ENCODE measurements at places on chromosomes 5 and 9.

GRCh38 chr9:90915693-90916092, 114.1 kb downstream of the SYK start:
- peak; percentile 58 for DNase-seq

DNA sequence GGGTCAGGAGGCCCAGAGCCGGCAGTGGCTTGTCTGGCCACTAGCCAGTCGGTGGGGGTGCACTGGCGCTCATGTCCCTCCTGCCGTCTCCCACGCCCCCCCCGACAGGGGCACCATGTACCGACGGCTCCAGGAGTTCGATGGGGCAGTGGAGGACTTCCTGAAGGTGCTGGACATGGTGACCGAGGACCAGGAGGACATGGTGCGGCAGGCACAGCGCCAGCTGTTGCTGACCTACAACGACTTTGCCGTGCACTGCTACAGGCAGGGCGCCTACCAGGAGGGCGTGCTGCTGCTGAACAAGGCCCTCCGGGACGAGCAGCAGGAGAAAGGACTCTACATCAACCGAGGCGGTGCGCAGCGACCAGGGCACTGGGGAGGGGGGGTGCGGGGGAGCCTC, 8.1 kb downstream of the TTC16 start:
- DNase-seq = no peak

- DNase-seq = no peak
These were observed 226.1 kb downstream of the NR3C1 start for GRCh38 chr5:143177263-143177983.

- no peak for DNase-seq
These were observed 462.2 kb downstream of the DIRAS2 start for GRCh38 chr9:90180381-90180780.

- no peak for DNase-seq
These were observed 68.9 kb upstream of the SH3PXD2B start for GRCh38 chr5:172523146-172523745.

- no peak for DNase-seq
These were observed 329.9 kb downstream of the MSX2 start for GRCh38 chr5:175054243-175054642.

GRCh38 chr5:123819833-123820232, 307.9 kb downstream of the CSNK1G3 start:
- no peak for DNase-seq

- no peak for DNase-seq
These were observed 115.5 kb upstream of the ACTBL2 start for GRCh38 chr5:57598097-57598496.

DNA sequence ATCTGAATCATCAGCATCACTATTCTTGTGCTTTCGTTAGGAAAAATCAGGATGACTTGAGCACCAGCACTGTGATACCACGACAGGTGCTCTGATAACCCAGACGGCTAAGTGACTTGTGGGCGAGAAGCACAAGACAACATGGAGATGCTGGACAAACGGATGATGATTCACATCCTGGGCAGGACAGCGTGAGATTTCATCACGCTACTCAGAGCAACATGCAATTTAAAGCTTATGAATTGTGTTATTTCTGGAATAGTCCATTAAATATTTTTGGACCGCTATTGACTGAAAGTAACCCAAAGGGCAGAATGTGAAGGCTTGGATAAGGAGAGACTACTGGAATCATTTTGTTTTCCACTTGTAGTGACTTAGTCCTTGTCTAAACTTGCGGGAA, 114.8 kb upstream of the DAPK1 start:
- no peak for DNase-seq

- peak; percentile 87 for DNase-seq
These were observed 69.1 kb downstream of the ARRDC3 start for GRCh38 chr5:91313757-91314673.

- peak; percentile 26 for DNase-seq
These were observed 111.9 kb downstream of the SUSD1 start for GRCh38 chr9:112063151-112063550.

DNA sequence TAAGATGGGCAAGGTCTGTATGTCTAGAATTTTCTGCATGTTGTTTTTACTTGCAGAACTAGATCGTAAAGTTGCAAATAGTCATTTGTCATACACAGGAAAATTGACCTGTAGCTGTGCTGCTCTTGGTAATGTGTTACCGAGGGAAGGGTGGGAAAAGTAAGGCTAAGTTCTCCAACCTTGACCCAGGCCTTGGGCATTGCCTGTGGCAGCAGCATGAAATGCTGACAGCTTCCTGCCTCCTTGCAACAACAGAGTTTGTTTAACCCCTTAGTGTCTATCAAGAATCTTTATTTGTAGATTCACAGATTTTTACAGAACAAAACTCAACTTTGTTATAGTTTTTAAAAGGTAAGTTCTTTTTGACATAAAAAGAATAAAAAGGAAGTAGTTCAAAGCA, 48.3 kb downstream of the ERCC6L2 start:
- DNase-seq = no peak

DNA sequence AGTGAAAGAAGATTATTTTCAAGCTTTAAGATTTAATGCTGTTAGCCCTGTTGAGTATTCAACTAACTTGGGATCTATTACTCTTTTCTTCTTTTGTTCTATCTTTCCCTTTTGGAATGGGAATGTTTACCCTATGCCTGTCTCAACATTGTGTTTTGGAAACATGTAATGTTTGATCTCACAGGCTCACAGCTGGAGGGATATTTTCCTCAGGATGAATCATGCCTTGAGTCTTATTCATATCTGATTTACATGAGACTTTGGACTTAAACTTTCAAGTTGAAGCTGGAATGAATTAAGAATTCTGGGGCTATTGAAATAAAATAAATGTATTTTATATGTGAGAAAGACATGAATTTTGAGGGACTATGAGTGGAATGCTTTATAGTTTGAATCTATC, 607.8 kb upstream of the PTGER4 start:
- DNase-seq = no peak

- peak; percentile 9 for DNase-seq
These were observed 731 bp downstream of the PRR16 start for GRCh38 chr5:120464627-120465435.

GRCh38 chr9:6632516-6633183, 12.9 kb downstream of the GLDC start:
- DNase-seq = no peak

- DNase-seq = no peak
These were observed 471.8 kb downstream of the KDM4C start for GRCh38 chr9:7229571-7229970.

DNA sequence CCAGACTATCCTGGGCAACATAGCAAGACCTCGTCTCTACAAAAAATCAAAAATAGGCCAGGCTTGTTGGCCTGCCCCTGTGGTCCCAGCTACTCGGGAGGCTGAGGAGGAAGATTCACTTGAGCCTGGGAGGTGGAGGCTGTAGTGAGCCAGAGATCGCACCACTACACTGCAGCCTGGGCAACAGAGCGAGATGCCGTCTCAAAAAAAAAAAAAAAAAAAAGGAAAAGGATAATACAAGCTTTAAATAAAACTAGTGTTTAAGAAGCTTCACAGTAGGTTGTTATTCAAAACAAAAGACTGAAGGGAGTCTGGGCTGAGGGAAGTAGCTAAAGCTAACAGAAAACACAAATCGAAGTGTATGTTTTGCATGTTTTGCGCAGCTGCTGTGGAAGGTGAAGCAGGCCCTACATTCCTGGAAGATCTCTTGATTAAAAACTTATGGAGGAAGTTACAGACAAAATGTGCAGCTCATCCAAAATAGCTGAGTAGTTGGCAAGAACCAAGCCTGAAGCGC, 581 bp upstream of the C9orf40 start:
- peak; percentile 25 for DNase-seq

DNA sequence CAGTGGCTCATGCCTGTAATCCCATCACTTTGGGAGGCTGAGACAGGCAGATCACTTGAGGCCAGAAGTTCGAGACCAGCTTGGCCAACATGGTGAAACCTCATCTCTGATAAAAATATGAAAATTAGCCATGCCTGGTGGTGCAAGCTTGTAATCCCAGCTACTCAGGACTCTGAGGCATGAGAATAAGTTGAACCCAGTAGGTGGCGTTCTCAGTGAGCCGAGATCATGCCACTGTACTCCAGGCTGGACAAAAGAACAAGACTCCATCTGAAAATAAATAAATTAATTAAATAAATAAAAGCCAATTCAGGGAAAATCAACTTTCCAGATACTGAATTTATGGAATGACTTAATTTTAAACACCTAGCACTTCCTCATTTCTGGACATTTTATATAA, 1722.1 kb downstream of the MAT2B start:
- DNase-seq = no peak

- no peak for DNase-seq
These were observed 79.8 kb upstream of the LMX1B start for GRCh38 chr9:126533926-126534310.

- DNase-seq = no peak
These were observed 54.8 kb upstream of the RASGRF2 start for GRCh38 chr5:80905405-80905804.

GRCh38 chr5:10475931-10476676, 34.4 kb downstream of the ROPN1L start:
- no peak for DNase-seq

DNA sequence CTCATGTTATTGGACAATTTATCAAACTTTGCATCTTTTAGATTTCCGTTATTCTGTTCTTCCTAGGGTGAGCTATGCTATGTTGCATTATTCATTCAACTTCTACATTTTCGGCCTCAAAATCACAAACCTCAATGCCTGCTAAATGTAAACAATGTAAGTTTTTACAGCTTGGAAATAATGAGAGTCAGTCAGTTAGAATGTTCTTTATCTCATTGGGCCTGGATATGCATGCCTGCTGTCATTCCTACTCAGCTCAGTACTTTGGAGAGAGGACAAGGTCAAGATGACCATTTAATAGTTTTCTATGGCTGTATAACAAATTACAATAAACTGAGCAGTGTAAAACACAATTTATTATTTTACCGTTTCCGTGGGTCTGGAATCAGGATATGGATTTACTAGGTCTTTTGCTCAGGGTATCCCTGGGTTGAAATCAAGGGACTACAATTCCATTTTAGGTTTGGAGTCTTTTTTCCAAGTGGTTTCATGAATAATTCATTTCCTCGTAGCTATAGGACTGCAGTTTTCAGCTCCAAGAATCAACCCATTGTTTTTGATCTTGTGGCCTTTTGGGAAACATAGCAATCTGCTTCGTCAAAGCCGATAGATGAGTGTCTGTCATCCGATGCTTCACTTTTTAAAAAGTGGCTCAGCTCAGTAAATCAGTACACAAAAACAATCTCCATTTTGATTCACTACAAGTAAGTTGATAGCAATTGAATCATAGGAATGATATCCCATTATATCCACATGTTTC, 1143.2 kb upstream of the CDH6 start:
- no peak for DNase-seq

DNA sequence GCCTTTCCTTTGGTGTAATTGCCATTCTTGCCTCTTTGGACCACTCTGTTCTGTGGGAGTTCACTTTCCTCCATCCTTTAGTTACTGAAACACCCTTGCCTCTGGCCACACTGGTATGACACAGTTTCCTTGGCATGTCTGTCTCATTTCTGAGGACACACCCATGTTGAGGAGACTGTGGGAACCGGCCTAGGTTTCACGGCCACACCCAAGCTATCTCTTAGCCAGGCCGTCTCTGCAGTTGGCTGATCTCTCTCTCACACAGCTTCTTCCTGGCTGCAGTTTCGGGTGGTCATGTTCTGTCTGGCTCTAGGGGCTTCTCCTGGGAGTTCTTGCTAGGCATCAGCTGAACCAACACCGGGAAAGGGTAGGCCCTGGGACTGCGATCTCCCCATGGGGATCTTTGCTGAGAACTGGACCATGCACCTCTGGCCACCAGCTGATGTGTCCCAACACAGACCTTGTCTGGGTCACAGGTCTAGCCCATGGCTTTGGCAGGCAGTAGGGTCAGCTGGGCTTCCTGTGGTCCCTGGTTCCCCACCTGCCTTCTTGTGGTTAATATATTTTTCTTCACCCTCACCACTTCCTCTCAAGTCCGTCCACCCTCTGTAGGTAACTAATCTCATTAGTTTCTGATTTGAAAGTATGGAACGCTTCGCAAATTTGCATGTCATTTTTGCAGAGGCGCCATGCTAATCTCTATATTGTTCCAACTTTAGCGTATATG, 24.9 kb downstream of the ARHGEF37 start:
- DNase-seq = no peak

DNA sequence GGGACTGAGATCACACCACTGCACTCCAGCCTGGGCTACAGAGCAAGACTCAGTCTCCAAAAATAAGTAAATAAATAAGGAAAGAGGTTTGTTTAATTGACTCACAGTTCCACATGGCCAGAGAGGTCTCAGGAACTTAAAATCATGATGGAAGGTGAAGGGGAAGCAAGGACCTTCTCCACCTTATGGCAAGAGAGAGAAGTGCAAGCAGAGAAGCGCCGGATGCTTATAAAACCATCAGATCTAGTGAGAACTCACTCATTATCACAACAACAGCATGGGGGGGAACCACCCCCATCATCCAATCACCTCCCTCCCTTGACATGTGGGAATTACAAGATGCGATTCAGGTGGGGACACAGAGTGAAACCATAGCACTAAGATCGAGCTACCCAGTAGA, 22.8 kb upstream of the RGMB start:
- no peak for DNase-seq

GRCh38 chr9:25396828-25397227, 281.4 kb downstream of the TUSC1 start:
- DNase-seq = no peak

DNA sequence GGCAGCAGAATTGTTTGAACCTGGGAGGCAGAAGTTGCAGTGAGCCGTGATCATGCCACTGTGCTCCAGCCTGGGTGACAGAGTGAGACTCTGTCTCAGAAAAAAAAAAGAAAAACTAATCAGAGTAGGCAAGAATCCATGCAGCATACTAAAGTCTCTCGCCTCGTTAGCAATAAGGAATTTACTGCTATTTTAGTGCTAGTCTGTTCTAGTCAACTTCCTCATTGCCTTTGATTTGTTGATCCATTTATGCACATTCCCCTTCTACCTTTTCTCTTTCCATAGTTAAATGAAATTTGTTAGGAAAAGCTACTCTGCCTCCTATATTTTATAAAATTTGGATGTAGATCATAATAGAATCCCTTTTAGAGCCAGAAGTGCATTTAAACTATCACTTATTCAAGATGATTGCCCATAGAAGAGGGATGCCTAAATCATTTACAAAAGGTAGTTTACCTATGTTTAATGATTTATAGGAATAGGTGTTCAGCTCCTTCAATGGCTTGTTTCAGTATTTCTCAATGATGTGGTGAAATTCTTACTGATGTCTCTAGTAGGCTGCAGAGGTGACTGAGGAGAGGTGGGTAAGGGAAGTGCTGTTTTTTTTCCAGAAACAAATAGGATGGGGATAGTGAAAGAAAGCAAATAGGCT, 1.9 kb downstream of the LRRC19 start:
- DNase-seq = no peak

- DNase-seq = peak; percentile 77
These were observed at the start of gene TENT4A for GRCh38 chr5:6713274-6714225. Gene TENT4A (plus strand): TSS chr5:6713432. CDS start chr5:6713984, 552 bp downstream.

GRCh38 chr9:110142253-110142652, 65.7 kb downstream of the C9orf152 start:
- DNase-seq = no peak

GRCh38 chr9:125440411-125440810, 178.8 kb downstream of the GAPVD1 start:
- no peak for DNase-seq

GRCh38 chr5:151125421-151125820, 32.2 kb downstream of the ANXA6 start:
- DNase-seq = peak; percentile 76

Measured in HL-60 (cell line).